Left renal pelvis (tissue), 4 donors: ENCODE measurements at places on chromosomes 2 and 18. TPM values are rescaled to one million over a fixed set of nuclear protein-coding genes. Genes with fewer than 3 reads are reported as not detected.

Gene SERPINB2
- 0.20 TPM for polyA plus RNA-seq

Gene C2orf72
- 3.1 TPM for polyA plus RNA-seq

Gene TUBA4B
- 0.61 TPM for polyA plus RNA-seq

Gene GRHL1
- polyA plus RNA-seq = 7.3 TPM

Gene HPCAL1
- polyA plus RNA-seq = 24.7 TPM

Gene RMND5A
- polyA plus RNA-seq = 61.5 TPM

- DNase-seq = no peak
These were observed 24.3 kb upstream of the REL start for GRCh38 chr2:60857056-60857455.

GRCh38 chr18:24736662-24737330 is 276.4 kb downstream of the HRH4 start:
- DNase-seq = no peak

GRCh38 chr18:35495536-35496314 is 2.0 kb downstream of the INO80C start:
- no peak for DNase-seq

DNA sequence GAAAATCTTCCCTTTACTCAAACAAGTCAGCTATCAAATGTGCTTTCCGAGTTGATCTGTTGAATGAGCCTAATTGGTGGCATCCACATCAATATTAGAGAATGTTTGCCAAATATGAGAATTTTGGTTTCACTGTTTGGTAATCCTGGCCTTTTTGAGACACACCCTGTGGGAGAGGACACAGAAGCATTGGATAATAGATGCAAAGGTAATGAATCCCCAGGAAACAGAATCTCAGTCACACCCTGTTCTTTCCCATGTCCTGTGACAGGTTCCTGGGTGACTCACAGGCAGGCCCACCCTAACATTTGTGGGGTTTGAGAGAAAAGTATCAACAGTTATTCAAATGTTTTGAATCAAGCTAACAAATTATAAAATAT is 99.8 kb upstream of the PELI1 start:
- no peak for DNase-seq

DNA sequence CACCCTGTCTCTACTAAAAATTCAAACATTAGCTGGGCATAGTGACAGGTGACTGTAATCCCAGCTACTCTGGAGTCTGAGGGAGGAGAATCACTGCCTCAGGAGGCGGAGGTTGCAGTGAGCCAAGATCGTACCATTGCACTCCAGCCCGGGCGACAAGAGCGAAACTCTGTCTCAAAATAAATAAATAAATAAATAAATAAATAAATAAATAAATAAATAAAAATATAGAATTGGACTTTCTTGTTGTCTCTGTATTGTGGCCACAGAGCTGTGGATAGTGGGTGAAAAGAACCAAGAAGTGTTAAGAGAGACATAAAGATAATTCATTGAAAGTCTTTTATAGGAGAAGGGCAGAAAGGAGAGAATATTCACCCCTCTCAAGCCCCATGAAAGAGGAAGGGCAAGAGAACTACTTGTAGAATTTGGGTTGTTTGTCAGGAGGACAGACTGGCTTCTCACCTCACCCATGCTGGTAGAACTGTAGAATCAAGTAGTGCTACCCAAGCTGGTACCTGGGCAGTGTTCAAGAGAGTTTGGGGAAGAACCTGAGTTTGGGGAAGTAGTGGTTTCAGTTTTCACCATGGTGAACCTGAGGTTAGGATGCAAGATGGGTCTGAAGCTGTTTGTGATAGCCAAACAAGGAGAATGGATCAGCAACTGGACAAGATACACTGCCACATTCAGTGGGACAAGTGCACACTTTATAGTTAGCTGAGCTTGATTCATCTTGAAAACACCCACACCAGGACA is 256.5 kb downstream of the CD226 start:
- no peak for DNase-seq

GRCh38 chr2:20422402-20423271 is 24.2 kb upstream of the RHOB start:
- no peak for DNase-seq

DNA sequence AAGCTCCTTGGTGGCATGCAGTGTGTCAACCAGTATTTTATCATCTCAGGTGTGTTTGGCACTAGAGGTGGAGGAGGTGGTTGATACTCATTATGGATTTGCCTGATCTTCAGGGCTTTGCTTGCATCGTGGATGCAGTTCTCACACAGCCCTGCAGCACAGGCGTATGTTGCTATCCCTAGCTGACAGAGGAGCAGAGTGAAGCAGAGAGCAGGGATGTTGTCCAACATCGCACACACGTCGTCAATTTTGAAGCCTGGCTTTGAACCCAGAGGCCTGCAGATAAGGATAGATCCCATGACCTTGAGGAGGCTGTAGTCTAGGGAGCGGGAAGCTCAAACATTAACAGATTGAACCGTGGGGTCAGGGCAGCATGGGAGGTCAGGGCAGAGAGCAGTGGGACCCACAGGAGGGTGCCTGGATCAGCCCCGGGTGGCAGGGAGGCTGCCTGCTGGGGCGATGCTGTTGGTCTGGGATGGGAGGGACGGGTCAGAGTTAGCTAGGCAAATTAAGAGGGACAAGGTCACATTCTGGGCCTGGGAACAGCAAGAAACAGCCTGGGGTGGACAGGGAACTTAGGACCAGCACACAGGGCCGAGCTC is 4.2 kb downstream of the RNF144A start:
- no peak for DNase-seq

DNA sequence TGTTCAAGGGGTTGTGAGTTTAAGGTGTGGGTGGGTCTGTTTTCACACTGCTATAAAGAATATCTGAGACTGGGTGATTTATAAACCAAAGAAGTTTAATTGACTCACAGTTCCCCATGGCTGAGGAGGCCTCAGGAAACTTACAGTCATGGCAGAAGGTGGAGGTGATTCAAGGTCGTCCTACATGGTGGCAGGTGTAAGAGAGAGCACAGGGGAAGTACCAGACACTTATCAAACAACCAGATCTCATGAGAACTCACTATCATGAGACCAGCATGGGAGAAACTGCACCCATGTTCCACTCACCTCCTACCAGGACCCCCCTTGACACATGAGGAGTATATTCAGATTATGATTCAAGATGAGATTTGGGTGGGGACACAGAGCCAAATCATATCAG is 38.0 kb downstream of the RHBDD1 start:
- no peak for DNase-seq

DNA sequence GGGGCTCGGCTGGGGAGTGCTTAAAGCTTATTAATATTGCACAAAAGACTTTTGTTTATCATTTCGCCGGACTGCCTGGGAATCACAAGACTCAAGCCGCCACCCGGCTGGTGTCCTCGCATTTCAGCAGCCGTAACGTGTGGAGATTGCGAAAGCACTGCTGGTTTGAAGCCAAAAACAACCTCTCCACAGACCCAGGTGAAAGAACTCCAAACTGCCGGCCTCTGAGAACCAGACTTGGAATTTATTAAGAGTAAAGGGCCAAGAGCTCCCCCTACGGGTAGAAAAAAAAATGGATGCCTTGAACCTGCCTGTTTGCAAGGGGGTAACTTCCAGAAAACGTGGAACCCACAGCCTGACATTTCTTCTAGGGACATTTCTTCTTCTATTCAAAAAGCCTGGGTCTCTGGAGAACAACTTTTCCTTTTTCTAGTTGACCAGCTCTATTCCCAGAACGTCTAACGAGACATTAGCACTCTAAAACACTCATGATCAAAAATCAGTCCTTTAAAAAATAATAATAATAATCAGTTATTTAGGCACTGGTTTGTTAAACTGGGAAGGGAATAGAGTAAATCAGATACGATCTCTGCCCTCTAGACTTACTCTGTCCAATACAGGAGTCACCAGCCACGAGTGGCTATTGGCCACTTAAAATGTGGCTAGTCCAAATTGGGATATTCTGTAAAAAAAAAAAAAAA is 216.3 kb downstream of the C1D start:
- peak; percentile 87 for DNase-seq

GRCh38 chr2:230885463-230886130 is 20.9 kb downstream of the ITM2C start:
- DNase-seq = no peak

DNA sequence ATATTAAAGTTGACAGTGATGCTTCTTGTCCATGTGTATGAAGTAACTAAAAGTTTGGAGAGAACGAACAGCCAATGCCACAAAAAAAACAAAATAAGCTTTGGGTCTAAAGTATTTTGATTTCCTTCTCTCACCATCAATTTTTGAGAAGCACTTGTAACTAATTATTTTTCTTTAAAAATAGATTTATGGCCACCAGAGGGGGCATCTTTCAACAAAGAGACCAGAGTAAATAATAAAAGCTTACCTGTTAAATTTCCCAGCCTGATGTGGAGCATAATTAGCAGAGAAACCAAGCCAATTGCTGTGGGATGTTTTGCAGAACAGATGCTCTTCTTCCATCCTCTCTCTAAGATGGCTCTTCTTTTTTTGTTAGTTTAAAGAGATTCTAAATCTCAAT is 29.0 kb downstream of the LINC00305 start:
- DNase-seq = no peak

GRCh38 chr2:234290671-234291070 is 206.2 kb downstream of the ARL4C start:
- DNase-seq = no peak

- DNase-seq = no peak
These were observed 3.5 kb upstream of the CHRNG start for GRCh38 chr2:232535761-232536530.

- no peak for DNase-seq
These were observed 138.6 kb downstream of the DTNA start for GRCh38 chr18:34848695-34849094.

DNA sequence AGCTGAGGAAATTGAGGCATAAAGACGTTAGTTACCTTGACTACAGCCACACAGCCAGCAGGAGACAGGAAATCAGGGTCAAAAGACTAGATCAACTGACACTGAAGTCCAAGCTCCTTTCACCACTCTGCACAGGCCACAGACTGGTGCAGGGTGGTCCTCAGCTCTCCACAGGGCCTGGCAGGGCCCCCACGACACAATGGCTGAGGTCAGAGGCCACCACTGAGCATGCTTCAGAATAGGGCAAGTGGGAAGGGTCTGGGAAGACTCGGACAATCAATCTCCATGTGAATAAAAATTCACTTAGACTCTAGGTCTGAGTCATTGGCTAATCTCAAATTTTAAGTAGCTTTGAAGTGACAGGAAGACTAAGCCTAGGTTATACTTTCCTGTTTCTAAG is 201.7 kb downstream of the ALK start:
- DNase-seq = no peak

- DNase-seq = no peak
These were observed 925 bp downstream of the SOS1 start for GRCh38 chr2:39119732-39120520.

DNA sequence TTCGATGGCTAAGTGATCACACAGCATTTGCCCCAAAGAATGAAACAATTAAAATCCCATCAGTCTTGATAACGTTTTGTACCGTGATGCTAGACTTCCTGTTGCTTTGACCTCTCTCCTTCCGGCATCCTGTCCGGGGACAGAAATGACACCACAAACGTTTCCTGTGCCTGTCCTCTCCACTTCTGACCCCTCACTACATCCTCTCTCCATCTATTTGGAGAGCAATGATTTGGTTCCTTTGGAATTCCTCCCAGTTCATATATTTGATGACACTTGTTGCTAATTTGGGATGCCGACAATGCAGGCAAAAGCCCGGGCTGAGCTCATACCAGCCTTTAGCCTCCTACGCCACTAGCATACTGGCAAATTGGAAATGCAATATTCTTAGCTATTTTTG is 151.2 kb upstream of the CCDC68 start:
- no peak for DNase-seq

- no peak for DNase-seq
These were observed 679 bp downstream of the CLK1 start for GRCh38 chr2:200863782-200864175.

GRCh38 chr2:191800874-191801273 is 46.0 kb downstream of the CAVIN2 start:
- no peak for DNase-seq
